ENCODE measurements at places on chromosomes 7 and 10.
A peak's percentile ranks its signal among the peaks of the same experiment; 100 is the strongest.

DNA sequence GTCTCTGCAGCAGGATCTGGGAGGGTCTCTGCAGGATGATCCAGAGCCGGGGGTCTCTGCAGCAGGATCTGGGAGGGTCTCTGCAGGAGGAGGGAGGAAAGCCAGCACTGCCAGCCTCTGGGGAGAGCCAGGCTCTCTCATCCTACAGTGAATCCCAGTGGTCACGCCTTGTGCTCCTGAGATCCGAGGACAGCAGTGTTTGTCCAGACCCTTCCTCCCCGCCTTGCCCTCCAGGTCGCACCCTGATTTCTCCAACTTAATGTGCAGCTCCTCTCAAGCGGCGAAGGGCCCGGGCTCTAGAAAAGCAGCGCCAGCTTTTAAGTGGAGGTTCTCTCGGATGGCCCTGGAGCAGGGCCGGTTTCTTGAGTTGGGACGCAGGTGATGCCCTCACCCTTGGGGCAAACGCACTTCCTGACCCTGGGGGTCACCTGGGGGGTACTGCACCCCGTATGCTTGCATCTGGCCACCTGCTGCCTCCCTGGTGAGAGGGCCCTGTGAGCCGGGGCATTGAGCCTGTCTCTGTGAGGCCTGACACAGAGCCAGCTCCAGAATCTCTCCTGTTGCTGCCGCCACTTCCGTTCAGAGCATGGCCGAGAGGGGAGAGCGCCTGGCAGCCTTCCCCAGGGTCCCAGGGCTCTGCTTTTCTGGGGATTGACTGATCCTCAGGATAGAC is 111.6 kb downstream of the ACTR3B start:
- DNase-seq, result no peak

DNA sequence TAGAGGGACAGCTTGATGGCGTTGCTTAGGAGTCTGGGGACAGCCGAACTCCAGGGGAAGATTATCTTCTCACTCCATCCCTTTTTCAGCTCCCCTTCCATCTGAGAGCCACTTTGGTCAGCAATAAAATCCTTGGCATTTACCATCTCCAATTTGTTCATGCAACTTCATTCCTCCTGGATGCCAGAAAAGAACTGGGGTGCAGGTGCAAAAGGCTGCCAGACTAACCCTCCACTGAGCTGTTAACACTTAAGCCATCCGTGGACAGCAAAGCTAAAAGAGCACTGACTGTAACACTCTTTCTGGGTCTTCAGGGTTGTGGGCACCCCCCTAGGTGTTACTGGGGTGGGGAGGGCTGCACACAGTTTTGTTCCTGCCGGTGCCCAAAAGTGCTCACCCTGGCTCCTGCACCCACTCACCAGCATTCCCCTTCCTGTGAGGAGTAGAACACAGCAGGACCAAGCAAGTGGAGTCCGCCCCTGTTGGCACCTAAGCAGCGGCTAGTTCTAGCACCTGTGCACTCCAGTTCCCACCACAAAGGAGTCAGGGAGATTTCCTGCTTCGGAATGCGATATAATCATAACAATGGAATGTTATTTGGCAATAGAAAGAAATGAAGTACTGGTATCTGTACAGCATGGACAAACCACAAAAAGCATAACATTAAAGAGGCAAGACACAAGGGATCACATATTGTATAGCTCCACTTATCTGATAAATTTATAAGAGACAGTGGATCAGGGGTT is 95.1 kb downstream of the NPY start:
- peak; percentile 17 for DNase-seq

DNA sequence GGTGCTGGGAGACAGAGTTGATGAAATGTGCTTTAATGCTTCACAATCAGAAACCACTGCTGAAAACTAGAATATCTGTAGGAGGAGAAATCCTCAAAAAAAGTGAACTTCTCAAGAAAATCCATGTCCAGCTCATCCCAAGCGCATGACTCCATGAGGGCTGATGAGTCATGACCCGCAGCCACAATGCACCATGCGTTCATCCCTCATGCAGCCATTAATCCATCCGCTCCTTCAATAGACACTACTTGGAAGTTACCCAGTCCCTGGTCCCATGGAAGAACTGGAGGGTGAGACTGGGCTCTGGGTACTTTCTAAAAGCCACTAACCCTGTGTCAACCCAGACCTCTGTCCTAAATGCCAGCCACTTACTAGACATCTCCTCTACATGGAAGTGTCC is 24.4 kb downstream of the TMEM273 start:
- DNase-seq, result no peak

- DNase-seq, result no peak
Measured at GRCh38 chr10:69955897-69956740, 96.5 kb upstream of the MACROH2A2 start.

DNA sequence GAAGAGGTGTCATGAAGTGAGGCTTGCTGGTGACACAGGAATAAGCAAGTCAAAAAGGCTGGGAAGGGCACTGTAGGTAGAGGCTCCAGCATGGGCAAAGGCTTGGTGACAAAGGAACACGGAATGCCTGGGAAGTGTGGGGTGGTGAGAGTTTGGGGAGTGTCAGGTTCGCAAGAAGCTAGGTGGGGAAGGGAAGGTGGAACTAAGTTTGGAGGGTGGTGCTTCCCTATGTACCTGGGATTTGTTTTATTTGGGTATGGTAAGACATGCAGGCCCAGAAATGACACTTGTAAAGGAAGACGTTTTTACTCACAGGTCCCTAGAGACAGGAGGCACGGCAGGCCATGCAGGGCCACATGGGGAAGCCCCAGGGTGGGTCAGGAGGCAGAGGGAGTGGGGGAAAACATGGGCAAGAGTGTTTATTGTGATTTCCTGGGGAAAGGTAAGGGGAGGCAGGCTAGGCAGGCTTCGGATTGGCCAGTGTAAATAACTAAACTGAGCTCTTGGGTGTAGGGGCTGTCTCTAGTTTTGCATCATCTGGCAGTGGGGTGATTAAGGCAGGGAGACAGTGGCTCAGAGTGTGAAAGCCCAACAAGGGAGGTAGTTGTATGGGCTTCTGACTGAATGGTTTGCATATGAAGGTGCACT is 52.1 kb downstream of the SH2D4B start:
- DNase-seq, result no peak

- no peak for DNase-seq
Measured at GRCh38 chr10:59589796-59590195, 119.9 kb downstream of the SLC16A9 start.

- no peak for DNase-seq
Measured at GRCh38 chr10:70596860-70597809, 5.4 kb downstream of the PRF1 start.

- DNase-seq, result peak; percentile 32
Measured at GRCh38 chr7:132500727-132501440, 75.4 kb downstream of the PLXNA4 start.

GRCh38 chr7:155477476-155477875 is 19.5 kb downstream of the EN2 start:
- no peak for DNase-seq

- DNase-seq, result no peak
Measured at GRCh38 chr10:71235808-71236207, 23.4 kb downstream of the UNC5B start.

DNA sequence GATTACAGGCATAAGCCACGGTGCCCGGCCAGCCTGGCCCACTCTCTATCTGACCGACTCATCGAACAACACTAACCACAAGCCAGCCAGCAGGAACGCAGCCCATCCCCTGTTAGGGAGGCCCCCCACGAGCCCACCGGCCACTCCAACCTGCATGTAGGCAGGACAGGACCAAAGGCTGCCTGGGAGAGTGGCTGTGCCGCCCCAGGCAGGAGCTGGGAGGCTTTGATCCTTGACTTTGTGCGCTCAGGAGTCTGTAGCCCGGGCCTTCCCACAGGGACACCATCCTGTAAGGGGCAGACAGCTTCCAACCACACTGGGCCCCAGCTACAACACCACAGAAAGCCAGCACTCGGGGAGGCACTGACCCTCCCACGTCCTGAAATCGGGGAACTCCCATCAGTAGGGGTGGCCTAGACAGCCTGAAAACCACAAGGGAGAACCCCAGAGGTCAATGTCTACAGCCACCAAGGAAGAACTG is 29.4 kb downstream of the GRID1 start:
- no peak for DNase-seq

DNA sequence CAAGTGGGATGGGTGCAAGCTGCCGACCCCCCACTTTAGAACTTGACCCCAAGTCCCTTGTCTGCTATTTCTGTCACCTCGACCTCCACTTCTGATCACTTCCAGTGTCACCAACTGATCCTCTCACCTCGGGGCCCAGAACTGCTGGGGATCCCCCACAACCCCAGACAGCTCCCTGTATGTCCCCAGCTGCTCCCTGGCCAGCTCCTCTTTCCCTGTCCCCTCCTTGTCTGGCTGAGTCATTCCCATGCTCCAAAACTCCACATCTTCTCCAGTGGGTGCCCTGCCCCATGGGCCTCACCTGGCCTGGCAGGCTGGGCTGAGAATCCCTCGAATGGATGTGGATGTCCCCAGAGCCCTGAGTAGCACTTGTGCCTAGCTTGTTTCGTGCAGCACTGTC is 154.3 kb upstream of the PCBD1 start:
- DNase-seq, result no peak

DNA sequence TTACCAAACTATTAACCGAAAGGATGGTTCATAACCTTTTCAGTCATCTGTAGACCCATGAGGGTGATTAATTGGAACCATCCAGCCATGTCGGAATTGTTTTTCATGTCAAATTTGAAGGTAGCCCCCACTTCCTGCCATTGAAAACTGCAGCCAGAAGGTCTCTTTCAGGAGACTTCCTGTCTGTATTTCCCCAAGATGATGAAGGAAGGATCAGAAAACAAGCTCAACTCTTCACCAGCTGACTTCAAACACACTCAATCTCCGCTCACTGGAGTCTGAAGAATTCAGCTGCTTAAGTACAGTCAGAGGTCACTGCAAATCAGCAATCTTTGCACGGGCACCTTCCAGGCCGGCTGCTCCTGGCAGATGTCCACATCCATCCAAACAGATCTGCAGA is 291.7 kb upstream of the NPVF start:
- DNase-seq, result no peak

- peak; percentile 19 for DNase-seq
Measured at GRCh38 chr7:146635205-146636032, 518.8 kb downstream of the CNTNAP2 start.

DNA sequence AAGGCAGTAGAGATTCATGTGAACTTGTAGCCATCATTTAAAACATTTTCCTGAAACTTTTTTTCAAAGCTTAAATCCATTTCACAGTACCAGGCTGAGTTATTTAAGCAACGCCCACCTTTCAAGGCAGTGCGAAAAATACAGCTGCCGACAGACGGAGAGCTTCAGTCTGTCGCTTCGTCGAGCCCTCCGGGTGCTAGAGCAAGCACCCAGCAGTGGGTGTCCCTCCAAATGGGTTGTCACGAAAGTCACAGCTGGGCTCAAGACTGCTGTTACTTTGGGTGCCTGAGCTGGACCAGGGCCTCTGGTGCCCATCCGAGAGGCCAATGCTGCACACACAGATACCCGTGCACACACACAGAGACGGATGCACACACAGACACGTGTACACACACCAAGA is 135.6 kb downstream of the TCERG1L start:
- DNase-seq, result no peak

- no peak for DNase-seq
Measured at GRCh38 chr7:47186316-47186715, 395.6 kb downstream of the TNS3 start.

- DNase-seq, result no peak
Measured at GRCh38 chr7:41617987-41618386, 84.9 kb downstream of the INHBA start.

- no peak for DNase-seq
Measured at GRCh38 chr7:475951-476441, 43.6 kb downstream of the PDGFA start.

- no peak for DNase-seq
Measured at GRCh38 chr7:102004229-102004628, 186.8 kb downstream of the CUX1 start.

Measured in HT-29 (cell line).